ENCODE measurements at places on chromosomes 2 and 18. TPM values are rescaled to one million over a fixed set of nuclear protein-coding genes. Genes with fewer than 3 reads are reported as not detected.

Gene TFCP2L1
- total RNA-seq = not detected

Gene UGT1A10
- total RNA-seq = not detected

Gene RIT2
- not detected for total RNA-seq

Gene MDH1B
- total RNA-seq = 1.5 TPM

Gene MRPL30
- total RNA-seq = 20.7 TPM

Gene SPATA3
- total RNA-seq = not detected

Gene M1AP
- total RNA-seq = not detected

Gene ALKAL2
- 164 TPM for total RNA-seq

Gene CFAP210
- total RNA-seq = not detected

GRCh38 chr2:88250404-88250803 is 80.3 kb downstream of the THNSL2 start:
- DNase-seq = no peak

GRCh38 chr18:70288851-70289328 is at the start of gene SOCS6:
TSS of gene SOCS6 (plus strand) at chr18:70289045. CDS start at chr18:70324669, 35,624 bp downstream.
- DNase-seq = no peak

GRCh38 chr2:26492749-26493515 is 15.0 kb upstream of the OTOF start:
- peak; percentile 60 for DNase-seq

DNA sequence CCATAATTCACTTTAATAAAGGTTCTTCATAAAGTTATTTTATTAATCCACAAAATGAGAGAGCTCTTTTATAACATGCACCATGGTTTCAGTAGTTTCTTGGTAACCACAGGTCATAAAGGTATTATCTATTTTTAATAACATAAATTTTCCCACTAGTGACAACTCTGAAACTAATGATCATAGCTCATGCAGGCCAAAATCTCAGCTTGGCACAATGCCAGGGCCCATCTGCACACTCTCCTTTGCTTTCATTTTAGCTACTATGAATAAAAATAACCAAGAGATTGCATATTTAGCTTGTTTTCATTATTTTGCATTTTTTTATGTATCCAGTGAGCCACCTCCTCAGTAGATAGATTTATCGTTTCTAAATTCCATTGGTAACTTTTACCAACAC is 691.8 kb upstream of the CHAC2 start:
- DNase-seq = no peak

DNA sequence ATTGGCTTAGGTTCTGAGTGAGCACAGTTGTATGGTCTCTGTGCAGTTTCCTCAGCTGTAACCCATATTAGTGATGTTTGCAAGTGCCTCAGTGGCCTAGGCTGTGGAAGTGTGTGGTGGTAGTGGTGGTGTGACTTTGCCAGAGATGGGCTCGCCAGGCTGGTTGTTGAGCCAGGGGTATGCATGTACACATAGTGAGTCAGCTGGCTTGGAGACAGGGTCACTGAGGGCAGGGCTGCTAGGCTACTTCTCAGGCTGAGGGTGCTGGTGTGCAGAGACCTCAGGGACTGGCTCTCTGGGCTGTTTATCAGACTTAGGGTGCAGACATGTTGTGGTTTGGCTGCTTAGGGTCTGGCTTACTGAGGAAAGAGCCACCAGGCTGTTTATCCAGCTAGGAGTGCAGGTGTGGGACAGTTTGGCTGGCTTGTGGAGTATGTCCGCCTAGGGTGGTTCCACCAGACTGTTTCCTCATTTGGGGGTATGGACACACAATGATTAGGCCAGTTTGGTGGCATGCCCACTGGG is 15.0 kb downstream of the APLF start:
- no peak for DNase-seq

GRCh38 chr2:183019718-183020442 is 18.4 kb downstream of the NCKAP1 start:
- DNase-seq = no peak

- no peak for DNase-seq
Measured at GRCh38 chr2:195586062-195586714, 70.8 kb upstream of the SLC39A10 start.

GRCh38 chr2:150557020-150557600 is 69.6 kb upstream of the RND3 start:
- no peak for DNase-seq

DNA sequence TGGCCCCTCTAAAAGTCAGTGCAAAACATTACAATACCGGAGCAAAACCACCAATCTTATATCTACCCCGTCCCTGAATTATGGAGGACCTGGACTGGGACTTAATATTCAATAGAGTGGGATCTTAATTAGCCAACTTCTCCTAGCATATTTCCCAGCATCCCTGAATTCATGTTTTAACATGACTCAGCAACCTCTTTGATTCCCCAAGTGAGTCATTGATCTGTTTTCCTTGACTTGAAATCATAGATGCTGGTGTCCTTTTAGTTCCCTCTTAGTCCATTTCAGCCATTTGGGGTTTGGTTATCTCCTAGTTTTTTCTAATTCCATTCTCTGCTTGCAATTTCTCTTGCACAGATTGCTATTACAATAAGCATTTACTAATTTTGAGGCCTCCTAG is 677.7 kb upstream of the CELF4 start:
- no peak for DNase-seq

DNA sequence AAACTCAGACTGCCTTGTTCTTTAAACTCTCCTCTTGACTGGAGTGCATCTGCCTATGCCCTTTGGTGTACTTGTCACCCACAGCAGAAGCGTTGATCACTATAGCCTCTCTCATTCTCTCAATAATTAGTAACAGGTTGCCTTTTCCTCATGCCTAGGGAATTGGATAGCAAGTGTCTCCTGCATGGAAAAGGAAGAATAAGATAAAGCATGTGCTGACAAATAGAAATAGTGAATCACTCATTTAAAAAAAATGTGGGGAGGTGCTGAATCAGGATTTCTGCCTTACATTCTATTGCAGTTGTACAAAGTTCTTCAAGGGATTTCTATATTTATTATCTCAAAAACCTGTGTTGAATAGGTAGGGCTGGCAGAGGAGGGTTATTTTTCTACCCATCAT is 323.0 kb downstream of the TXNL1 start:
- no peak for DNase-seq

DNA sequence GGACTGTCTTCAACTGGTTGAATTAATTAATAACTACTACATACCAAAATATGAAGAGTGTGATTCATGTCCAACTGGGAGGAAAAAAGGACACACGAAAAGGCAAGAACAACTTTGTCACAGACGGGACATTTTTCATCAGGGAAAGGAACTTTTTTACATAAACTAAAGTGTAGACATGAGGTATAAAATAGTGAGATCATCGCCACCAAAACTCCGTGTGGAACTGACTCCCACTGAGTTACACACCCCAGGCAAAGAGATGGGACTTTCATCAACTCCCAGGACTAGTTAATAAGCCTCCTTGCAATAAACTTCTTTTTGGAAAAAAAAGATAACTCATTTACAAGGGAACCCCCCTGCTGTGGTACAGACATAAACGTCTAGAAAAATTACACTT is 12.9 kb upstream of the NMI start:
- no peak for DNase-seq

- no peak for DNase-seq
Measured at GRCh38 chr2:118496467-118496866, 351.0 kb downstream of the EN1 start.

DNA sequence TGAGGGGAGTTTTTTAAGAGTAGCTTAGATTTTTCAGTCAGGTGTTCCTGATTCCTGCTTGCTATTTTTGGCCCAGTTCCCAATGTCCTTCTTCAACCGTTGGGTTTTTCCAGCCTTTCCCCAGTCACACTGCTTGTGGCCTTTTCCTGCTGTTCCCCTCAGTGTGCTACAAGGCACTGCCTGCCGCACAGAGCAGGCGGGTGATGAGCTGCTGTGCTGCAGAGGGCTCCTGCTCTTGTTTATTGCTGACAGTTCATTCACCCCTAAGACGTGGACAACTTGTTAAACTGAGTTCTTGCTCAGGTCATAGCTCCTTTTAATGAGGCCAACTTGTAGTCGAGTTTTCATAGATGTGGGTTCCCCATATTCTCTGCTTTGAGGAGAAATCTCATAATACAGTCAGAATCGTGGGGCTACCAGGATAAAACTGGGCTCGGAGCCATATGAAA is 20.6 kb downstream of the EIF4E2 start:
- no peak for DNase-seq

GRCh38 chr2:33924586-33925169 is 325.6 kb upstream of the FAM98A start:
- no peak for DNase-seq

- DNase-seq = no peak
Measured at GRCh38 chr2:86023366-86023712, 82.3 kb downstream of the POLR1A start.

GRCh38 chr18:79739440-79739778 is 58.3 kb upstream of the KCNG2 start:
- no peak for DNase-seq

DNA sequence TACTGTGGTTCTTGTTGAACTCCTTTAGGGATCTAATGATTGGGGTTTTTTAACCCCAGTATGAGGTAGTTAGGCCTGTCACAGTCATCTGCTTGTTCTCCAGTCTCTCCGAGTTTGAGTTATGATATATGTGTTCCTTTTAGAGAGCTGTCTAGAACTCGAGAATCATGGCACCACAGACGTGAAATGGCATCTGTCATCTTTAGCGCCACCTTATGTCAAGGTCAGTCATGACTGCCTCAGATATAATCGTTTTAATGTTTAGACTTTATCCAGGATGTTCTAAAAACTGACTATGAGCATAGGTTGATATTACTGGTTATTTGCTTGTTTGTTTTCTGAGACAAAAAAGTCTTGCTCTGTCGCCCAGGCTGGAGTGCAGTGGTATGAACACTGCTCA is 112.2 kb downstream of the CEP192 start:
- no peak for DNase-seq

DNA sequence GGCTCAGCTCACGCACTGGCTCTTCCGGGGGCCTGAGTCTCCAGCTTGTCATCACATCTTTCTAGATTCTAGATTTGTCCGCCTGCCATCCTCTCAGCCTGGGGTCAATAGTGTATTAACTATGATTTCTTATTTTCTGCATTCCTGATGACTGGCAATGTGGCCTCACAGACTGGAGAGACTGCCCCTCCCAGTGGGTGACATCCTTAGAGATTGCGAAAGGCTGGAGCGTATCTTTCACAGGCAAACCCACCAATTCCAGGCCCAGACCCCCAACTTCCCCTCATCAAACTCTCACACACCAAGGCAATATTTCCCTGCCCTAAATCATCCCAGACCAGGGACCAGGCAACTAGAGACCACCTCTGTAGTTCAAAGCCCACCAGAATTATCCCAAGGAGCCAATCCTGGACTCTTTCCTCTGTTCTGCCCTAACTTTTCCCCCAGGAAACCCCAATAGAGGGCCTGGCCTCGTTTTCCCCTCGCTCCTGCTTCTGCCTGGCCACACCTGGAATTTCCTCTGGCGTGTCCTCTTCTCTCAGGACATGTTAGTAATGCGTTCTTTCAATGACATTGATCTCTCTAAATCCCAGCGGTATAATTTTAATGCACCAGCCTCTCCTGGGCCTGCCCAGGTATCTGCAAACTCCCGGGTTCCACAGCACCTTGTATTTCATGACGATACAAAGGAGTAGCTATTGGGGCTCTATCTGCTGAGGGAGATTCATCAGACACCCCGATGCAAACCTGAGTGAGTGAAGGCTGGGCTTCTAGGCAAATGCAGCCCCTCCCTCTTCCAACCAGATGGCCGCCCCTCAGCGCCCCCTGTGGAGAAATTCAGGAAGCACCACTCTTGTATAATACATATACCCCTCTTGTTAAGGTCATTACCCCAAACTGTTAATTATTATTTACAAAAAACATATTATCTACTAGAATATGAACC is 2.4 kb upstream of the KCNF1 start:
- DNase-seq = no peak

DNA sequence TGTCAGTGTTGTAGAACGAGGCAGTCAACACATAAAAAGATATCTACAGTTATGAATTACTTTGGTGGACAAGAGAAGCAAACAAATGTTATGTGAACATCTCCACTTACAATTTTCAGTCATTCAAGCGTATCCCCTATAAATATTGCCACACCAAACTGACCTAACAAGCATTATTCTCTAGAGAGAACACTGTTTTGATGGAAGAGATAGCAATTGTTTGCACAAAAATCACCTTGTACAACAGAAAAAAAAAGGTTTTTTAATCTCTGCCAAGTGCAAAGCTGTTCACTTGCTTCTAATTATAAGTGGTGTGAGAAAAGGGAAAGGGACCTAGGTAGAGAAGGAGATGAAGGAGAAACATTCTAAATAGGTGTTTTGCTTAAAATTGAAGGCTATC is 33.8 kb downstream of the PID1 start:
- no peak for DNase-seq

DNA sequence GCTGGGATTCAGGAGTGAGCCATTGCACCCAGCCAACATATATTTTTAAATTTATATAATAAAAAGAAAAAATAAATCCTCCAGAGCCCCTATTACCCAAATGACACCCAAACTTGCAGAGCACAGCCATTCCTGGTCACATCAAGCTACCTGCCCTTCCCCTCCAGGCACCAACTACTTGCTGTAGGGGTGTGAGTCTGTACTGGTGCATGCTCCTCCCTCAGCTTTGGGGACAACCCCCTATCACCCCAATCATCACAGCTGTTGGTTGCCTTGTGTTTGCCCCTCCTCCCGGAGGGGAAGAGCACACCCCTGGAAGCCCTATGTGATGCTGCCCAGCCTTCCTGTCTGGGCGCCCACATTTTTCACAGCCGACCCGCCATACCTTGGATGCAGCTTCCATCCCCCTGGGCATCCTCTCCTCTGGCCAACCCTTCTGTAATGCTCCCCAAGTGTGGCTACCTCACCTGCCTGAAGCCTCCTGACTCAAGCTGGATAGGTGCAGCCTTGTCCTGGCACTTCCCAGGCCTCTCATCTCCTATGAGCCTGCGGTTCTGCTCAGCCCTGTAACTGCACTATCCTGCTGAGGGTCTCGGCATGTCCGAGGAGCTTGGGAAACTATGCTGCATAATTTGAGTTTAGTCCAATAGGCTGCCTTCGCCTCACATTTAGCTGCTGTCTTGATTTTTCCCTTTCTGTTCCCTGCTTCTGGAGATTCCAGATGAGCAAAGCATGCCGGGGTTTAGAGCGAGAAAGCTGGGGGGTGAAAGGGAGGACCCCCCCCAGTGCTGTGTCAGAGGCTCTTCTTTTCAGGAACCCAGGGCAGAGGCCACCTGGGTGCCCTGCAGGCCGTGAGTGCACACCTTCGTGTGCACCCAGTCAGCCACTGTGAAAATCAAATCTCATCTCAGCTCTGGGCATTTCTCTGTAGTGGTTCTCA is 27.2 kb downstream of the CHST10 start:
- no peak for DNase-seq

Measured in chondrocyte (in vitro differentiated cells).